Urothelium cell line (cell line): ENCODE measurements at places on chromosomes 1 and 21.

DNA sequence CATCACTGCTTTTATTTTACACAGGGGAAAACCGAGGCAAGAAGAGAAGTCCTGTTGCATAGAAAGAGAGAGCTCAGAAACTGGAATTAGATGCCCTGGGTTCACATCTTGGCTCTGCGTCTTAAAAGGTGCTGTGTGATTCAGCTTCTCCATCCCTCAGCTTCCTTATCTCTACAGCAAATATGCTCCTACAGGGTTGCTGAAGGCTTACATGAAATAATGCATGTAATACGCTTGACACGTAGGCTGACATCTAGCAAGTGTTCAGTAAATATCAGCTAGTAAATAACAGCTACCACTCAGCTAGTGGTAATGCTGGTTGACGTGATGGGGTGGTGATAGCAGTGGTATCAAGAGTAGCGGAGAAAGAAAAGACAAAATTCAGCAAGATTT is 77.1 kb upstream of the CD55 start:
- DNase-seq: no peak

DNA sequence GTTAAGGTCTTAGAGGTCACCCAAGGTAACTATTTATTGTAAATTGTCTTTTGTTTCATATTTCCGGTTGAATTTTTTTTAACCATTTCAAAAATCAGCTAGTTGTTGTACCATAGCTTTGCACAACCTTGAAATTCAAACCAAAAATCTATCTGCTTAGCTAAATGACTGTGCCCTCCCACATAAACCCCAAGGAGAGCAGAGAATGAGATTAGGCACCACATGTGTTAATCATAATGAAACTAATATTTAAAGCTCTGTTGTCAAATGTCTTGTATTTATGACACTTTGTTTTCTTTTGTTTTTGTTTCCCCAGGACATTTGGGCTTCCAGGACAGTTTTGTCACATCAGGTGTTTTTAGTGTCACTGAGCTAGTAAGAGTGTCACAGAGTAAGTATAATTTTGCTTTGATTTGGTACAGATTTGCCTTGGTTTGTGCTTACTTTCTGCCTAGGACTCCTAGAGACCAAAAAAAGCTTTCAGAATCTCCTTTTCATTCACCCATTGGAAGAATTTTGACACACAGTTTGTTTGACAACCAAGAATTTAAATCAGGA is 249.9 kb downstream of the NFIA start:
- DNase-seq: no peak

GRCh38 chr1:230301822-230302221 is 124.3 kb downstream of the PGBD5 start:
- no peak for DNase-seq

DNA sequence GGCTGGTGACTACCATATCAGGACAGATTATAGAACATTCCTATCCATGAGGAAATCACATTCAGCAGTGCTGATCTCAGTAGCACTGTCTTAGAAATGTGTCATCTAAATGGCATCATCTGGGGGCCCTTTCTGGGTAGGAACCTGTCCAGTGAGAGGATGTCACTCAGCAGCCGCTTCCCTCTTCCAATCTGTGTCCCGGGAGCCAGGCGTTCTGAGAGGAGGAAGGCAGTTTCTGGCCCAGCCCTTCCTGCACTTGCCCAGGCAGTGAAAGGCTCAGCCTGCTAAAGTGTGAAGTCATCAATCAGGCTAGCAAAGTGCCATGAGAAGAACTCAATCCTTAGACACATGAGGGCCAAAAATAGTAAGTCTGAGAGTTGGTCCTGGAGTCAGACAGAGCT is 25.6 kb downstream of the RAB4A start:
- no peak for DNase-seq

DNA sequence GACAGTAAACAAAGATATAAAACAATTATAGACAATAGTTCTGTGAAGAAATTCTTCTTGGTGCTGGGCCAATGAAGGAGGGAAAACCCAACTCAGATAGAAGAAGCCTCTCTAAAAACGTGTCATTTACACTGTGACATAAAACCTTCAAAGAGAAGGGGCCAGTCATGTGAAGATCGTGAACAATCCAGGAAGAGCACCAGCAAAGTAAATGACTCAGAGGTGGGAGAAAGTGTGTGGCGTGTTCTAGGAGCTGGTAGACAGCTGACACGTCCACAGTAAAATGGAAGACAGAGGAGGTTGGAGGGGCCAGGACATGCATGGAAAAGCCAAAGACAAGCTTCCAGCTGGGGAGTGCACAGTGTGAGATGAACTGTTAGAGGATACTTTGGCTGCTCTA is 143.6 kb downstream of the VAV3 start:
- peak; percentile 11 for DNase-seq

DNA sequence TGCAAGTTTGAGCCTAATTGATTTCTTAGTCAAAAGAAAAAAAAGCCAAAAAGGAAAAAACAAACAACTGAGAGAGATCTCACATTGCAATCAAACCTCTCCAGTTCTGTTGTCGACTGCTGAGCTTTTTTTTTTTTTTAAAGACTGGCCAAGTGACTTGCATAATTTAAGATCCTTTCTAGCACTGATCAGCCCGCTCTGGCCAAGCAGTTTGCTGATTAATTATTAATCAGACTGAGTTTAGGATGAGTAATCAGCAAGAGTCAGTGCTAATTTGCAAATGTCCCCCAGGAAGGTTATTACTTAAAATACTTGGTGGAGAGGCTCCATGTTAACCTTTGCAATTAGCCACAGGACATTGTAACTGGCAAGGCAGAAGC is 39.3 kb downstream of the HMGB4 start:
- DNase-seq: no peak
